ENCODE measurements at places on chromosomes 16 and 17.

DNA sequence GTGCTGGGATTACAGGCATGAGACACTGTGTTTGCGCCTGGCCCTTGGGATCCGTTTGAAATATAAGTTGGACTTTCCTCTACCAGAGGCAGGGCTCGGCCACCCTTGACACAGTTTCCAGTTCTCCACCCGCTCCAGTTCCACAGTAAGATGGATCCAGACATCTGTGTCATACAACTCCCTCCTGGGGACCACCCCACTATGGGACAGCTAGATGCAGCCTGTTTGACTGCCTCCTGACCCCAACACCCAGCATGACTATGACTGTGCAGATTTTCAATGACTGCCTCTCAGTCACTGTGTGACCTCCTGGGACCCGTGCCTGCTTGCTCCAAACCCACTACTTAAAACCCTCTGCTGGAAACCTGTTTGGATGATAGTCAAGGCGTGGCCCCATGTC, 166.7 kb downstream of the IRF8 start:
- no peak for DNase-seq

GRCh38 chr16:31453255-31454204, 5.8 kb upstream of the ARMC5 start:
- no peak for DNase-seq

- DNase-seq: peak; percentile 23
Measured at GRCh38 chr17:49210158-49211029, at the start of the genes ABI3 and GNGT2. Gene ABI3, plus strand, starts transcription at chr17:49210707. Its CDS starts 18 bp downstream, at chr17:49210725. Gene GNGT2, minus strand, starts transcription at chr17:49210574. Its CDS starts 3,152 bp downstream, at chr17:49207422.

DNA sequence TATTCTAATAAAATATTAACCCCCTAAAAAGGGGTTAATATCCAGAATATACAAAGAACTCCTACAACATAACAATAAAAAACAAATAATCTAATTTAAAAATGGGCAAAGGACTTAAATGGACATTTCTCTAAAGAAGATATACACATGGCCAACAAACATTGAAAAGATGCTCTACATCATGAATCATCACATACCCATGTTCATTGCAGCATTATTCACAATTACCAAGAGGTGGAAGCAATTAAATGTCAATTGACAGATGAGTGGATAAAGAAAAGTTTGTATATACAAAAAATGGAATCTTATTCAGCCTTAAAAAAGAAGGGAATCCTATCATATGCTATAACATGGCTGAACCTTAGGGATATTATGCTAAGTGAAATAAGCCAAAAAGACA, 36.8 kb downstream of the CPD start:
- DNase-seq: no peak

DNA sequence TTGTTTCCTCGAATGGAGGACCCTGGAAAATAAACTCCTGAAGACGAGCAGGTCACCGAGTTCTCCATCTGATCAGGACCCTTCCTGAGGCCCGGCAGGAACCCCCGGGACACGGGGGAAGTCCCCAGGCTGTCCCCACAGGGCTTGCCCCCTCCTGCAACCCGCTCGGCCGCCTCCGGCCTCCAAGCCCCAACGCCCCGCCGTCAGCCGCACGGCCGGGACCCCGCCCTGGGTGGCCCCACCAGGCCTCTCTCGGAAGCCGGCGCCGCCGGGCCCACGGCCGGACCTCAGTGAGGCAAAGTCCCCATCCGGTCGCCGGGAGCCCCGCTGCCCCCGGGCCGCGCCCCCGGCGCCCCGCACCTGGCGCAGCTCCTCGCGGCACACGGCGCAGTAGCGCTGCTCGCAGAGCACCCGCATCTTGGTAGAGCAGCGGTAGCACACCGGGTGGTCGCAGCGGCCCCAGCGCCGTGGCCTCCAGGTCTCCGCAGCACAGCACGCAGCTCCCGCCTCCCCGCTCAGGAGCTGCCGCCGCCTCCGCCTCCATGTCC, 383 bp downstream of the ZNF598 start:
- DNase-seq: no peak

- no peak for DNase-seq
Measured at GRCh38 chr16:72072514-72073342, 9.7 kb downstream of the HPR start.

DNA sequence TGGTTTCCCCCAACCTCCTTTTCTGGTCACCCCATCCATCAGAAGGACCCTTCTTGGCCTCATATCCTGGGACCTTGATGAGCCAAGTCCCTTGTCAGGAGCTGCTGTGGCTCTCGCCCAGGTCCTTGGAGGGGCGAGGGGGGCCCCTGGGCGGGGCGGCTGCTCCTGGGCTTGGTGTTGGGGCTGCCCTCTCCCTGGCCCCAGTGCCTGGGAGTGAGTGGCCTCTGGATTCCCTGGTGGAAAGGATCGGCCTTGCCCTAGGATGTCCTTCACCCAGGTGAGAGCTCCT, 6.2 kb upstream of the NOTUM start:
- no peak for DNase-seq

DNA sequence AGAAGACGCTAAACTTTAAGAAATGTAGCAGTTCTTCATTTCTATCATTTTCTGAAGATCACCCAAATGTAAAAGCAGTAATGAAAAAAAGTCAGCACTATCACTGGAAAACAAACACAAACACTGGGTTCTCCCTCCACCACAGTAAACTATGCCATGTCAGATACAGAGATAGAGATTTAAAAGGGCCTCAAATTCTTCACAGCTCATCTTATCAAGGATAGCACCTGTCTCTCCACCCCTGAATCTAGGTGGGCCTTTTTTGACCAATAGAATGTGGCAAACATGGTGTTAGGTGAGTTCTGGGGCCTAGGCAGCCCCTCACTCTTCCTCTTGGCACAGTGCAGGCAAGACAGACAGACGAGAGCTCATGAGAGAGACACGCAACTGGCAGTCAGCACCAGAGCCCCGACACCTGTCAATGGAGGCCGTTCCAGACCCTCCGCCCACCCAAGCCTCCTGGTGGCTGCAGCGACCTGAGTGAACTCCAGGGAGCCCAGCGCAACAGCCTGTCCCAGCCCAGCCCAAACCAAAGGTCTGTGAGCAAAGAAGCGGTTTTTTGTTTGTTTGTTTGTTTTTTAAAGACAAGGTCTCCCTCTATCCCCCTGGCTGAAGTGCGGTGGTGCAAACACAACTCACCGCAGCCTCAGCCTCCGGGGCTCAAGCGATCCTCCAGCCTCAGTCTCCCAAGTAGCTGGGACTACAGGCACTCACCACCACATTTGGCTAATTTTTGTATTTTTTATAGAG, 79.8 kb downstream of the TBC1D16 start:
- no peak for DNase-seq

- DNase-seq: no peak
Measured at GRCh38 chr17:82236142-82236971, 7.5 kb downstream of the SLC16A3 start.

All from NK-92 treated with Interleukin-12 subunit alpha and Interleukin-12 subunit beta, amount 100 ng/mL, for 24 hours (cell line).